ENCODE measurements at places on chromosomes 4 and X.

- DNase-seq = no peak
Observed at GRCh38 chr4:156591679-156592078, 379.9 kb downstream of the PDGFC start.

GRCh38 chr4:88705805-88706492, 8.3 kb upstream of the NAP1L5 start:
- no peak for DNase-seq

DNA sequence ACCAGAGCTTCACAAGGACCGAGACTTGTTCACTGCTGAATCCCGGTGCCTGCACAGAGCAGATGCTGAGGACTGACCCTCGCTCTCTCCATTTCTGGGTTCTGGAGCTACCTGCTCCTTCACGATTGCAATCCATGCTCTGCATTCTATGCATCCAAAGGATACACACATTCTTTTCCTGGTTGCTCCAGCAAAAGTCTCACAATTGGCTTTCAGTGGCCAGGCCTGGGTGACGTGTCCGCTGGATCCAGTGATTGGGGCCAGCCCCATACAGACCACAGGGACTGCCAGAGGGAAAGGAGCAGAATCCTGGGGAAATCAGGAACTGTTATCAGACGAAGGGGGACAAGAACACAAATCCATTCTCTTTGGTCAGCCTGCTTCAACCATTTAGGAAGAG, 14.9 kb upstream of the CDKN2AIP start:
- DNase-seq = no peak

- DNase-seq = no peak
Observed at GRCh38 chrX:48890296-48890925, 7.2 kb downstream of the TIMM17B start.

DNA sequence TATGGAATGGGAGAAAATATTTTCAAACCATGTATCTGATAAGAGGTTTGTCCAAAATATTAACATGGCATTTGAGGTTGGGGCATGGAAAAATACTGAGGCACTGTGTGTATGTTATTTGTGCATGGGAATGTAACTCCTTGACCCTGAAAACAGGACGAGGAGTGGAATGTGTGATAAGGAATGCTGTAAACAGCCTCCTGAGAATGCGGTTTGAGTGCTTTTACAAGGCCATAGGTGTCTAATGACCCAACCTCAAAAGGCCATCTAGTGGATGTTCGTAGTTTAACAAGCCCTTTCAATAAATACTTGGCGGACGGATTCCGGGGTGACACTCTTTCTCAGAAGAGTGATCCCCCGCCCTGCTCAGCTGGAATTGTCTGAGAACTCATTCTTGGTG, 162.9 kb upstream of the USP9X start:
- no peak for DNase-seq

DNA sequence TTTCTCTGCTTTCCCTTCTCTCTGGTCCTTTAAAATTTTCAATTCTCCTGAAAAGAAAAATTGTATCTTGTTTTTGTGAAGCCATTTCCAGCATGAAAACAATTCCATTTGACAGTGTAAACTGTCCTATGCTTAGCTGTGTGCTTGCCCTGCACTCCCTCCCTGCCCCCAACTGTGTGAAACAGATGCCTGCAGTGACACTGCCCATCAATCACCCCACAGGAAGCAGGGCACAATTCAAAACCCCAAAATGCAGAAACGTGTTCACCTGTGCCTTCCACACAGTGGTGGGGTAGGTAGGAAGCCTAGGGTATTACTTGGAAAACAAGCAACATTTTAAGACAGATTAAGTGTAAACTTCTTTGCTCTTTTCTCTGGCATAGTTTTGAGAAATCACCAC, 6.2 kb upstream of the FHDC1 start:
- DNase-seq = no peak

- DNase-seq = no peak
Observed at GRCh38 chr4:22522706-22523501, 7.0 kb upstream of the ADGRA3 start.

DNA sequence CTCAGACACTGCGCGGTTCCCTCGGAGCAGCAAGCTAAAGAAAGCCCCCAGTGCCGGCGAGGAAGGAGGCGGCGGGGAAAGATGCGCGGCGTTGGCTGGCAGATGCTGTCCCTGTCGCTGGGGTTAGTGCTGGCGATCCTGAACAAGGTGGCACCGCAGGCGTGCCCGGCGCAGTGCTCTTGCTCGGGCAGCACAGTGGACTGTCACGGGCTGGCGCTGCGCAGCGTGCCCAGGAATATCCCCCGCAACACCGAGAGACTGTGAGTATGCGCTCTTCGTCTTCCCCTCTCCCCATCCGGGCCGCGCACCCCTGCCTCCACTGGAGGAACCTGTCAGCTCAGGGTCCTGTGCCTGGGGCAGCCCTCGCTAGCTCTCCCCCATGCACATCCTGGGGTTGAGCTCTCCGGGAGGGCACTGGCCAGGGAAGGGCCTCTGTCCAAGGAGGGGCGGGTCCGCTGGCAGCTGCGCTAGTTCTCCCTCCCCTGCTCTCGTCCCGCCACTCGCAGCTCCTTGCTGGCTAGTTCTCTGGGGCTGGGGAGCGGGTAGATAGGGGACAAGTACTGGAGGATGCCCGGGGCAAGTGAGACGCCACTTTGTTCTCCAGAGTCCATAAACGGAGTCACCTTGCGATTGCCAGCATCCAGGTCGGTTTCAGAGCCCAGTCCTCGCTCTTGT, 2.2 kb downstream of the SLIT2 start:
- no peak for DNase-seq

DNA sequence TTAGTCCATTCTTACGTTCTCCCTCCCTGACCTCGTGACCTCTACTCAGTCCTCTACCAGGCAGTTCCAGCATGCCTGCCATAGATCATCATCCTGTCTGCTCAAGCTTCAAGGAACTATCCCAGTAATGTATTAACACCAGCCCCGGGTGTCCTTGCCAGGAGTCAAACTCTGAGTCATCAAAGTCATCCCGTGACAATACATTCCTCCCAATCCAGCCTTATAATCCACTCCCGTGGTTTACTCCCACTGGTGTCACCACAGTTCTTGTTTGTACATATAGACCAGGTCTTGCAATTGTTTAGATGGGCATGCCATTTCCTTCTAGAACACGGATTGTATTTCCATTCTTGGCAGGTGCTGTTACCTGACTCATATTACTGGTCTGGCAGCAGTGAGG, 68.7 kb upstream of the TAB3 start:
- DNase-seq = no peak

DNA sequence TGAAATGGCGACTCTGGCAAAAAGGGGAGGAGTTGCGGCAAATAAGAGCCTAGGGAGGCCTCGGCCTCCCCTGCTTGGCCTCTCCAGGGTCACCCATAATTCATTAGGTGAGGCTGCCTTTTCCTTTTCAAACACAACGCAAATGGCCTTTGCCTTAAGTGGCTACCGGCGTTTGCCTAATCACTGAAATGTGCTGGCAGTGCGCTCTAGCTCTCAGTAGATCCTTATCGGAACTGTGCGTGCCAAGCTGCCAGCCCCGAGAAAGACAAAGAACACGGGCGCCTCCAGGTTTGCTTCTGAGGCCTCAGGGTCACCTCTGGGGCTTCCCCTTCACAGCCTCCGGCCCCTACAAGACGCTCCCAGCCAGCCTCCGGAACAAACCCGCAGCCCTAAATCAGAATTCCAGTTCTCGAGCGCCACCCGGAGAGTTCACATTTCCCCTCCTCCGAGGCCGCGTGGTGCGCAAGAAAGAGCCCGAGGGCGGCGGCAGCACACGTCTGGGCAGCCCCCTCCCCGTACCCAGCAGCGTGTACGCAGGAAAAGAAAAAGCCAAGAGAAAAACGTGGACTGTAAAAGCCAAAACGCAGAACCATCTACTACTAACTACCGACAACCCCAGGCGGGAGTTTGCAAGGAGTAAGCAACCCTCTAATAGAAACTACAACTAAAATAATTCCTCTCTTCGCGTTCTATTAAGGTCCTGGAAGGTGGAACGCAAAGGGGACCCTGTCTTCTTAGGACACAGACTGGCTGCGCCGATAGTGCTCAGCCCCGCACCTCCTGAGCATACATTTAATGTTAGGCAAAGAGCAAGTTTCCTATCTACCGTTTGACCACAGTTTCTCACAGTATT, 76.5 kb upstream of the BCOR start:
- DNase-seq = no peak

DNA sequence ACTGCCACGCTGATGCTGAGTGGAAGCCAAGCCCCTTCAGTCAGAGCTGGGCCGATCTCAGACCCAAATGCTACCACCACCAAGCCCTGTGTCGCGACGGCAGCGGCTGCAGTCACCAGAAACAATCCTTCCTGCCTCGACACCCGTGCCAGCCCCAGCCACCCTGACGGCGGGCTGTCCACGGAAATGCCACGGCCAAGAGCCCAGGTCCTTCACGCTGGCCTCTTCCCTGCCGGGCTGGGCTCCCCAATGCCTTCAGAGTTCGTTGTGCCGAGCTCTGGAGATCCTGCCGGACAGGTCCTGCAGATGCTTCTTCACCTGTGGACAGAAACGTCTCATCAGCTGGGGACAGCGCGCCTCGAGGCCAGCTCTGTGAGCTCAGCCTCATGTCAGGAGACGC, 19.5 kb downstream of the LRPAP1 start:
- DNase-seq = no peak
